ENCODE measurements at places on chromosomes 3 and 15.

DNA sequence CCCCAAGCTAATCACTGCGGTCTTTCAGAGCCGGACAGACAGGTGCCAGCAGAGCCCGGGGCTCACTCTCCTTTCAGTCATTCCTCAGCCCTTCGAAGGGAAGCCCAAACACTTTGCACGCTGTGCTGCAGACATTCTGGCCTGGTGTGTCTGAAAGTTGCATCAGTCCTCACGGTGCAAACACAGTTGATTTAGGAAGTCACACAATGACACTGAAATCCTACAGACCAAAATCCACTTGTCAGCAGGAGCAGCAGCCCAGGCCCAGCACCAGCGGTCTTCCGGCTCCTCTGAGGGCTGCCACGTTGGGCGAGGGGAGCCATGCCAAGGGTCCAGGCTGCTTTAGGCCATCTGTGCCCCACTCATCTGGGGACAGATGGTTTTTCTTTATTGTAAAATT is 61.6 kb downstream of the RGMA start:
- no peak for DNase-seq

GRCh38 chr3:46948830-46949671 is 27.5 kb downstream of the CCDC12 start:
- DNase-seq = no peak

- no peak for DNase-seq
Measured at GRCh38 chr3:188822004-188822403, 349.8 kb upstream of the TPRG1 start.

- DNase-seq = no peak
Measured at GRCh38 chr3:121769246-121769645, 19.7 kb upstream of the GOLGB1 start.

- DNase-seq = peak; percentile 4
Measured at GRCh38 chr15:27928386-27928785, 170.7 kb downstream of the OCA2 start.

DNA sequence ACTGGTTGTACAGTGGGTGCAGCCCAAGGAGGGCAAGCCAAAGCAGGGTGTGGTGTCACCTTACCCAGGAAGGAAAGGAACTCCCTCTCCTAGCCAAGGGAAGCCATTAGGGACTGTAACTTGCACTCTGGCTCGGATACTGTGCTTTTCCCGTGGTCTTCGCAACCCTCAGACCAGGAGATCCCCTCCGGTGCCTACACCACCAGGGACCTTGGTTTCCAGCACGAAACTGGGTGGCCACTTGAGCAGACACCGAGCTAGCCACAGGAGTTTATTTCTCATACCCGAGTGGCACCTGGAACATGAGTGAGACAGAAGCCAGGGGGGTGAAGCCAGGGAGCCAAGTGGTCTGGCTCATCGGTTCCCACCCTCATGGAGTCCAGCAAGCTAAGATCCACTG is 90.7 kb downstream of the ZBBX start:
- DNase-seq = no peak

DNA sequence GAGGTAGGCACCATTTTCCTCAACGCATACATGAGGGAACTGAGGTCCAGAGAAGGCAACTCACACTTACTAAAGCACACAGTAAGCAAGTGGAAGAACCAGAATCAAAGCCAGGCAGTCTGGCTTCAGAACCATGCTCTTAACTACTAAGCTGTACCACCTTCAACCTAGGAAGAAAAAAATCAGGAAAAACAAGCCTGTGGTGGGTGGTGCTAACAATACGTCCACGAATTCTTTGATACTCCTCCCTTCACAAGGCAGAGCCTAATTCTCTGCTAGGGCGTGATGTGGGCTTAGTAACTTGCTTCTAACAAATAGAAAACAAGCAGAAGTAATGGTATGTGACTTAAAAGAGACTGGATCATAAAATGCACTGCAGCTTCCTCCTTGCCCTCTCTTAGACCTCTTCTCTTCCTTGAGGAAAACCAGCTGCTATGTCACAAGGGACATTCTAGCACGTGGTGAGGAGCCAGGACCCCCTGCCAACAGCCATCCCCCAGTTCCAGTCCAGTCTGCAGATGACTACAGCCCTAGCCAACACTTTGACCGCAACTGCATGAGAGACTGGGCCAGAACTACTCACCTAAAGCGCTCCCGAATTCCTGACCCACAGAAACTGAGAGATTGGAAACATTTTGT is 36.9 kb downstream of the HACD2 start:
- no peak for DNase-seq

DNA sequence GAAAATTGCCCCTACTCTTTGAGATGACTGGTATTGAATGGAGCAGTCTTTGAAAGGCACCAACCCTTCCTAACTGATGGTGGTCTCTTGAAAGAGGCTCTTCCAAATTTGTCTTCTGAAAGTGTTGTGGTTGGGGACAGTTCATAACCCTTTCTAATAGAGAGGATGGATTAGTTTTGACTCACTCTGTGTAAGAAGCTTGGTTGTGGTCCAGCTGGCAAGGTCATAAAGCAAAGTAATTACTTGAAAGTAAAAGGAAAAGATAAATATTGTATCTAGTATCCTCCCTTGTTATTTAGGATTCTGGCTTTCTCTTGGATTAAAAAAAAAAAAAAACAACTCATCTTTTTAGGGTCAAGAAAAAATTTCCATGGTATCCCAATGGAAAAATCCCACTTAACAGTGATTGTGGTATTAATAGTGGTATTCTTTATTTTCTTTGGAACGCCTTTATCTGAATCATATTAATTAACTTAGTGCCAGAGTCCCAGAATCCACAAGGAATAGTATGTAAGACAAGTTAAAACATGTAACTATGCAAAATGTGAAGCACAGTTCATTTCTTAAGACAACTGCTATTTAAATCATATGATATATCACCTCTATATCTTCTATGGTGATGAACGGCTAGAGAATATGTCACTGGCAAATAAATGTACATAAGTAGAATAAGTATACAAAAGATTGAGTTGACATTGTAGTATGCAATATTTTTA is 469.3 kb upstream of the CDIN1 start:
- no peak for DNase-seq

GRCh38 chr15:58880320-58880719 is 53.2 kb downstream of the SLTM start:
- DNase-seq = no peak

GRCh38 chr15:92343924-92344643 is 49.6 kb upstream of the ST8SIA2 start:
- peak; percentile 96 for DNase-seq
